Activated naive CD8-positive, alpha-beta T cell treated with anti-CD3 and anti-CD28 coated beads, Interleukin-2, amount 50 U/mL, for 24 hours (primary cell): ENCODE measurements at places on chromosomes 1 and 21.
A peak's percentile ranks its signal among the peaks of the same experiment; 100 is the strongest.

- H3K27me3 ChIP-seq = peaks cover 2% of the 10 kb centered on the region
- no peaks in the 10 kb centered on the region for H3K4me1 ChIP-seq
- H3K36me3 ChIP-seq = no peaks in the 10 kb centered on the region
- no peak within 1 kb of the TSS for H3K4me3 ChIP-seq
Measured at GRCh38 chr21:30216041-30216723, at the start of gene CLDN8. CLDN8 (minus strand) TSS chr21:30216097; CDS start chr21:30215925, 172 bp downstream.

DNA sequence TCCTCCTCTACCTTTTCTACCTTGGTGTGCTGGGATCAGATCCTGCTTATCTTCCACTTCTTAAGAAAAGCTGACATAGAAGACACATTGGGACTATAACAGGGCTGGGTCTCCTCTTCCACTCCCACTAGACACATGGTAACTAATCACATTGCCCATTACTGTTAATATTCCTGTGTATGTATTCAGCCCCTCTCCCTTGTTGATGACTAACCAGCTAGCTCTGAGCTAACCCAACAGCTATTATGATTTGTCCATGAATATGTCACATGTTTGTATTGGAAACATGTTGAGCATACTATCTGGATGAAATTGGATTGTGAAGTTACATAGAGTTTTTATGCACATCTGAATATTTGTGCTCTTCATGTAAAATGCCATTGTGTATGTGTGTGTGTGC, 52.9 kb downstream of the MPZL1 start:
- no peak overlapping the region for H3K4me3 ChIP-seq
- DNase-seq = no peak
- peaks cover 24% of the 10 kb centered on the region for H3K36me3 ChIP-seq
- peaks cover 28% of the 10 kb centered on the region for H3K4me1 ChIP-seq

DNA sequence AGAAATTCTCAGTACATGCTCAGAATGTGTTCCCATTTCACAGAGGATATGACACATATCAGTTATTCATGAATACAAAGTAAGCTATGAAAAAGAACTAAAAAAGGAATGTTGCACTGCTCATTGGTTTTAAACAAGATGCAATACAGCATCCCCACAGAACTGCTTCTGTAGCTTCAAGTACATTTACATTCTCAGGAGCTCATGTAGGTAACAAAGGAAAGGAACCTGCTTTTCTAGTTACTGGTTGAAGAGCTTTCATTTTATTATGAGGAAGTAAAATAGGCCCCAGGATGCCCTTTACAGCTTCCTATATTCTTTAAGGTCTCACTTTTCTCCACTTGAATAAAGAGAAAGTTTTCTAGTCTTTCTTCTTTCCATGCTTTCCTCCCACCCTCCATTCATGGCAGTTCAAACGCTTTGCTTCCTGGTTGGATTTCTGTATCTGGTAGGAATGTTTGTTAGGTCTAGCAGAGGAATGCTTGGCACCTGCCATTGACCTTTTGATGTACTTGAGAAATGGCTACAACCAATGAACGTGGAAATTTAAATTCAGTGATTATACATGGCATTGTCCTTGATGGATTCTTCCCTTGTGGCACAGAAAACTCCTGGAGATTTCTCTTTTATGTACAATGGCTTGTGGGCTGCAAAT, 27.1 kb upstream of the KCNK2 start:
- no peak overlapping the region for H3K27ac ChIP-seq
- H3K27me3 ChIP-seq = peaks cover 2% of the 10 kb centered on the region
- no peaks in the 10 kb centered on the region for H3K4me1 ChIP-seq
- no peaks in the 10 kb centered on the region for H3K36me3 ChIP-seq
- no peak overlapping the region for H3K4me3 ChIP-seq

DNA sequence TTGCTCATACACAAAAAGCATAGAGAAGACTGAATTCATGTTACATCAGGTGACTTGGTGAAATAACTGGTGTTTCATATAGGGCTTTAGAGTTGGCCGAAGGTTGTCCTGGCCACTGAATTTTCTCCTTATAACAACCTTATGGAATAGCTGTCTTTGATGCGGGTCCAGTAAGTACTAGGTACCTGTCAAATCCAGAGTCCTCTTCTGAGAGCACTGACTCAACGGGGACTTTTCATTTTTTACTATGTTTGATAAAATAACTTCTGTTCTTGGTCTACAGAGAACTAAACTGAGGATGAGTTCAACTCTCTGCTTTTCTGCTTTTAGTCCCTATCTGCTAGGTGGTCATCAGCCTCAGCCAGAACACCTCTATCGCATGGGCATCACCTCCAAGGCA, 76.1 kb upstream of the JAK1 start:
- no peaks in the 10 kb centered on the region for H3K36me3 ChIP-seq
- no peak overlapping the region for H3K27ac ChIP-seq
- no peaks in the 10 kb centered on the region for H3K27me3 ChIP-seq
- no peak for DNase-seq

- no peaks in the 10 kb centered on the region for H3K27me3 ChIP-seq
- peak overlapping the region; percentile 87 for H3K27ac ChIP-seq
- H3K4me1 ChIP-seq = peaks cover 31% of the 10 kb centered on the region
- no peak for DNase-seq
Measured at GRCh38 chr1:25338986-25339385, 852 bp downstream of the TMEM50A start.

DNA sequence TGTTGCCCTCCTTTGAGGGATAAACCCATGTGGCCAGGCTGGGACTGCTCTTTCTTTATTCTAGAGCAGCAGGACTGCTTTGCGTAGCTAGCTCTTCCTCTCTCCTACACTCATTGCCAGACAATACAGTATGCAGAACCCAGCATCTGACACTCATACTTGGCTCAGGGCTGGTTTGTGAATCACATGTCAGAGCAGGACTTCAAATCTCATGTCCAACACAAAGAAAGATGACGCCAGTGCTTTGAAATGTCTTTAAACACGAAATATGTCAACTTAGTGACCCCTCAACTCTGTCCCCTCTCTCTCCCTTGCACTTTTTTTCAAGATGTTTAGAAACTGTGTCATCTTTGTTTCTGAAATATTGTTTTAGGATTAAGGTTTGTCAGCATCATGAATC, 135.0 kb downstream of the TGFB2 start:
- DNase-seq = no peak
- H3K27ac ChIP-seq = no peak overlapping the region
- no peak overlapping the region for H3K4me3 ChIP-seq
- peaks cover 3% of the 10 kb centered on the region for H3K4me1 ChIP-seq

GRCh38 chr1:69315823-69316222, 251.9 kb upstream of the LRRC7 start:
- DNase-seq = no peak
- no peak overlapping the region for H3K4me3 ChIP-seq
- H3K36me3 ChIP-seq = no peaks in the 10 kb centered on the region
- H3K4me1 ChIP-seq = peaks cover 12% of the 10 kb centered on the region
- H3K27me3 ChIP-seq = no peaks in the 10 kb centered on the region

GRCh38 chr1:95207223-95207935, 26.6 kb upstream of the RWDD3 start:
- no peaks in the 10 kb centered on the region for H3K4me1 ChIP-seq
- peaks cover 6% of the 10 kb centered on the region for H3K27me3 ChIP-seq
- no peak for DNase-seq

DNA sequence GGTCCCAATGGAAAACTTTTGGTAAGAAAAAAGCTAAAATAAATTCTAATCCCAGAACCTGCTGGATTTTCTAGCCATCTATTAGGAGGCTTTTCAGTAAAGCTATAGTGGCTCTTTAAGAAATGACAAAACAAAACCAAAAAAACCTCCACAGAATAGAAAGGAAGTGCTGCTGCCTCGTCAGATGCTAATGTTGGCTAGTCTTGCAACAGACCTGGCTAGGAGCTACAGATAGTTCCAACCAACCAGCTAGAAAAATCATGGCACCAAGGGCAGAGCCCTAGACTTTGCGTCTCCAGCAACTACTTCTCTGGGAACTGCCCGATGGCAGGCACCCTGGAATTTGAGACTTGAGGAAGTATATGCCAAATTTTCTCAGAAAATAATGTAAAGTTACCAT, 7.6 kb downstream of the CD101 start:
- H3K4me1 ChIP-seq = peaks cover 65% of the 10 kb centered on the region
- H3K27ac ChIP-seq = peak overlapping the region; percentile 43
- peak overlapping the region; percentile 5 for H3K4me3 ChIP-seq
- peaks cover 3% of the 10 kb centered on the region for H3K36me3 ChIP-seq

GRCh38 chr1:109299558-109300343, 7.1 kb downstream of the MYBPHL start:
- H3K36me3 ChIP-seq = no peaks in the 10 kb centered on the region
- H3K4me1 ChIP-seq = peaks cover 2% of the 10 kb centered on the region
- H3K27ac ChIP-seq = no peak overlapping the region
- H3K4me3 ChIP-seq = no peak overlapping the region

GRCh38 chr1:206684478-206685333, at the start of gene MAPKAPK2:
MAPKAPK2 (plus strand) TSS chr1:206684905; CDS start chr1:206685230, 325 bp downstream.
- H3K36me3 ChIP-seq = peaks cover 8% of the 10 kb centered on the region
- H3K4me1 ChIP-seq = peaks cover 79% of the 10 kb centered on the region
- H3K27ac ChIP-seq = peak within 1 kb of the TSS; percentile 93
- peak within 1 kb of the TSS; percentile 99 for H3K4me3 ChIP-seq

DNA sequence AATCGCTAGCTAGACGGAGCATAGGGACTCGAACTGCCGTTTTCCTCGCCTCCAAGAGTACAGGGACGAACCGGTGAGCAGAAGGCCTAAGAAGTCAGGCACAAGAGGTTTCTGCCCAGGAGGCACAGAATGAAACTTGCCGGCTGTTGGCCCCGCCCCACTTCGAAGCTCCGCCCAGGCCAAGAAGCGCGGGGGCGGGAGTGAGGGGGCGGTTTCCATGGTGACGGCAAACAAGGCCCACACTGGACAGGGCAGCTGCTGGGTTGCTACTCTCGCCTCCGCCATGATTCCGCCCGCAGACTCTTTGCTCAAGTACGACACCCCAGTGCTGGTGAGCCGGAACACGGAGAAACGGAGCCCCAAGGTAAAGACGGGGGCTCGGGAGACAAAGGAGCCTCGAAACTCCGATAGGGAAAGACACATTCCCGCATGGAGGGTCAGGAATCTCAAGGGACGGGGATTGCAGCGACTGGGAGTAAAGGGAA, at the start of gene DNALI1:
Gene DNALI1, plus strand, starts transcription at position 229 of the 485 bp plus-strand sequence. Its CDS starts 55 bp downstream, at position 284.
- H3K4me1 ChIP-seq = peaks cover 26% of the 10 kb centered on the region
- H3K27me3 ChIP-seq = peaks cover 3% of the 10 kb centered on the region
- H3K27ac ChIP-seq = peak within 1 kb of the TSS; percentile 33
- peaks cover 15% of the 10 kb centered on the region for H3K36me3 ChIP-seq
- H3K4me3 ChIP-seq = no peak within 1 kb of the TSS

GRCh38 chr1:42934541-42935312, 23.9 kb downstream of the SLC2A1 start:
- peaks cover 61% of the 10 kb centered on the region for H3K36me3 ChIP-seq
- no peak overlapping the region for H3K4me3 ChIP-seq
- peak overlapping the region; percentile 87 for H3K27ac ChIP-seq
- H3K27me3 ChIP-seq = no peaks in the 10 kb centered on the region
- DNase-seq = no peak
- H3K4me1 ChIP-seq = peaks cover 99% of the 10 kb centered on the region

- no peaks in the 10 kb centered on the region for H3K36me3 ChIP-seq
- peaks cover 29% of the 10 kb centered on the region for H3K27me3 ChIP-seq
- no peaks in the 10 kb centered on the region for H3K4me1 ChIP-seq
Measured at GRCh38 chr1:110746644-110747259, 72.0 kb upstream of the KCNA3 start.

DNA sequence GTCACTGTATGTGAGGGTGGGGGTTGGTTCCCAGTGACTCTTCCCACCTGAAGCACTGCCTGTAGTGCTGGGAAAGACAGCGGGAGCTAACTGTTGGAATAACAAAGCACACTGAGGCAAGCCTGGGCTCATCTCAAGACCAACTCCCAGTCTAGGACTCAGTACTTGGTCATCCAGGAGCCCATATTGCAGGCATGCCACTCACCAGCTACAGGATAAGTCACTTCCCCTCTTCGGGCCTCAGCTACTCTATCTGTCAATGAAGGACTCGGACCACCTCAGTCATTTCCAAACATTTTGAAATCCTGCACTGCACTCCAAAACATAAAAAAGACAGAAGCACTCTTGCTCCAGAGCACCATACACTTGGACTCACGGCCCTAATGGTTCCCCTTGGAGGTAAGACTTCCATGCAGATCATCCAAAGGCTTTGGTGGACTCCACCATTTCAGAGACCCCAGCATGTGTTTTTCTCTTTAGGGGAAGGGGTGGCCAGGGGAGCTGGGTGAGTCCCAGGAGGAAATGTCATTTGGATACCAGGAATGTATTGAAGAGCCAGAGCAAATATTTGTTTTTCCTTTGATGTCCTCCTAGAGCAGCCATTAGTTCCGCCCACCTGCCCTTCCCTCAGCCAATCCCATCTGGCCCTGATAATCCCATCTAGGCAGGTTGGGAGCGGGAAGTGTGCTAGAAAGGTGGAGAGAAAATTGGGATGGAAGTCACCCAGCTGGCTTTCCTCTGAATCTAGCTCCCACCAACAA, 3.1 kb downstream of the NUAK2 start:
- H3K27me3 ChIP-seq = no peaks in the 10 kb centered on the region
- DNase-seq = no peak
- peaks cover 77% of the 10 kb centered on the region for H3K4me1 ChIP-seq
- H3K36me3 ChIP-seq = no peaks in the 10 kb centered on the region
- H3K27ac ChIP-seq = peak overlapping the region; percentile 65

DNA sequence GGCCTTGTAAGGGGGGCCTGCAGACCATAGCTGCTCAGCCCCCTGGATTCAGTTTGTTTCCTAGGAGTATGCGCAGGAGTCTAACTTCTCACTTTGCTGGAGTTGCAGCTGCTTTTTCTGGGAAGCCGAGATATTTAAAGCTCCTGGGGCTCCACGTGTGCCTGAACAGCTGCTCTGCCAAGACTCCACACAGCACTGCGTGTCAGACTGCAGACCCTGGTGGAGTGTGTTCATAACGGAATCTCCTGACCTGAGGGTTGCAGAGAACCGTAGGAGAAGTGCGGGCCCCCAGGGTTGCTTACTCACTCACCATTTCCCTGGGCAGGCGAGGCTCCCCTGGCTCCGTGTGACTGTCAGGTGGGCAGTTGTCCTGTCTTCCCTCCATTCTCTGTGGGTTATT, 474.3 kb upstream of the TMPRSS15 start:
- H3K27me3 ChIP-seq = no peaks in the 10 kb centered on the region
- H3K4me3 ChIP-seq = no peak overlapping the region
- no peaks in the 10 kb centered on the region for H3K36me3 ChIP-seq
- no peaks in the 10 kb centered on the region for H3K4me1 ChIP-seq

DNA sequence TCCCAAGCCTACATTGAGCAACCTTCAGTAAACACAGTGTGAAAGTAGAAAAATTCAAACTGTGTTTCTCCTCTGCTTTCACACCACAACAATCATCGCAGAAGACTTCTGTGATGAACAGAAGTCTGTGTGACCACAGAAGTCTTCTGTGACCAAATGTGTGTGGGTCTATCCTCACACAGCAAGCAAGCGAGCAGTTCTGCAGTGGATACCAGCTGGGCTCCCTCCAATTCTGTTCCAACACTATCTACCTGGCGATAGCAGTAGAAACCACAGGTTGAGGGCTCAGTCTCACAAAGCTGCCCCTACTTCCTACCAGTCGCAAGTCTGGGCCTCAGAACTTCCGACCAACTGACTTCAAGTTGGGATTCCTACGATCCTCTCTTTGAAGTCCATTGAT, 21.0 kb upstream of the RAP1A start:
- no peak for DNase-seq
- H3K4me1 ChIP-seq = peaks cover 100% of the 10 kb centered on the region
- peaks cover 2% of the 10 kb centered on the region for H3K36me3 ChIP-seq
- peak overlapping the region; percentile 85 for H3K27ac ChIP-seq
- H3K27me3 ChIP-seq = no peaks in the 10 kb centered on the region

GRCh38 chr1:180258290-180258689, 28.2 kb downstream of the LHX4 start:
- H3K36me3 ChIP-seq = no peaks in the 10 kb centered on the region
- H3K4me1 ChIP-seq = no peaks in the 10 kb centered on the region
- H3K27ac ChIP-seq = no peak overlapping the region
